ENCODE measurements at places on chromosomes 12 and 14. TPM values are rescaled to one million over a fixed set of nuclear protein-coding genes. Genes with fewer than 3 reads are reported as not detected.

DEGS2 gene
- total RNA-seq, result not detected

KRT6B gene
- total RNA-seq, result not detected

KRT72 gene
- not detected for total RNA-seq

NXPH4 gene
- 2.5 TPM for total RNA-seq

BCL2L2 gene
- 12.6 TPM for total RNA-seq

GRCh38 chr14:36701132-36701531, 39.5 kb downstream of the PAX9 start:
- DNase-seq, result no peak

GRCh38 chr12:54439521-54440255, 20.6 kb upstream of the ITGA5 start:
- DNase-seq, result no peak

- DNase-seq, result no peak
These were observed 13.1 kb downstream of the ATXN3 start for GRCh38 chr14:92093320-92093719.

- DNase-seq, result no peak
These were observed 445.6 kb upstream of the MIS18BP1 start for GRCh38 chr14:45698462-45699134.
